ENCODE measurements at places on chromosomes 2 and 18.

- DNase-seq = no peak
Observed at GRCh38 chr2:134402410-134402809, 148.5 kb downstream of the MGAT5 start.

DNA sequence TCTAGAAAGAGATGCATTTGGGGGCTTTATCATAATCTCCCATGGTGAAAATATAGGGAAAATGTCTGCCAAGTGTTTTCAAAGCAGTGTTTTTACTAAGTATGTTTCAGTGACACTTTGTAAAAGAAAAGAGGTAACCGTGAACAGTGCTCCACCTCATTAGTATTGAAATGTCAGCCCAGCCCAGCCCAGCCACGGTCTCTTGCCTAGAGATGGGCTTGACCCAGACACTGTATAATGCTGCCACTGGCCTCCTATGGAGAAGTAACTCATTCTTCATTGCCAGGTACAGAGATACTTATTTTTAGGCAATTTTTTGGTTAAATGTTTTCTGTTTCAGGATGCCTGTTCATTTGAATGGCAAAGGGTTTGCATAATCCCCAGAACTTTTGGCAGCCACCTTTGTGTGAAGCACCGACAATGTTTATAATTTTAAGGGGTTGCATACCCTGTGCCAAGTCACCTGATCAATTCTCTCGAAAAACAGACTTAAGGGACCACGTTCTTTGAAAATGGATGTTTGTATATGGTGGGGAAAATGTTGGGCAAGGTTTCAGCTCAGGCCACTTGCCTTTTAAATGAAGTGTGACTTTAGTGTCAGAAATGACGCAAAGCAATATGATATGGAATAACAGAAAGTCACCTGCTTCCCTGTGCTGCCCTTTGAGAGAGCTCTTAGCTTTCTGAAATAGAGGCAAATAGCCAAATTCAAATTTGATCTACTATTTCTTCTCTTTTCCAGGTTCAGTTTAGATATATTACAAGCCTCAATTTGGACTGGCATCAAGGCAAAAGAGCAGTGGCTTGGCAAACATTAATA is 314.5 kb upstream of the RGPD4 start:
- DNase-seq = no peak

DNA sequence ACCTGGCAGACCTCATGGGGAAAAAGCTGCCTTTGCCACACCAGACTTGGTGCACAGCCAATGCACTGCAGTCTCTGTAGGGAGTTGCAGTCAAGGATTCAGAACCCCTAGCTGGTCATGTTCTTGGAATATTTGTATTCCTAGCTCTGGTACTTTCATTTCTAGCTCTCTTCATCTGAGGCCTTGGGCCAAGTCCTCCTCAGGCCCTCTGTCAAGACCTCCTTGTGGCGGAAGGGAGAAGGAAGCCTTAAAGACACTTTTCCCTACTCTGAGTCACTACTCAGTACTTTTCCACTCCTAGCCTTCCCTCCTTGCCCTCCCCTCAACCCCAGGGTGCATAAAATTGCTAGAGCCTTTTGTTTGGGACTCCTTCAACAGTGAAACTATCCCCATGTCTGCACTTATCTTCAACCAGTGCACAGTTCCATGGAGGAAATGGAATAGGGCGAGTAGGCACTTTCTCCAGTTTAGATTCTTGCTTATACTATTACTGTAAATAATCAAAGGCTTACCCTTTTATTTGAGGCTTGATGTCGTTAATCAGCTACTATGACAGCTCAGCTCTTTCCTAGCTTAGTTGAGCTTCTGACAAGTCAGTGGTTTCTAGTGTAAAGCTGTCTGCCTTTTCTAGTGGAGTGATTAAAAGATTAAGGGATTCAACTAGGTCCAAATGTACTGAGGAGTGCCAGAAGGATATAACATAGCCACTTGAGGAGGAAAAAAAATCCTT is 15.8 kb downstream of the M1AP start:
- no peak for DNase-seq

DNA sequence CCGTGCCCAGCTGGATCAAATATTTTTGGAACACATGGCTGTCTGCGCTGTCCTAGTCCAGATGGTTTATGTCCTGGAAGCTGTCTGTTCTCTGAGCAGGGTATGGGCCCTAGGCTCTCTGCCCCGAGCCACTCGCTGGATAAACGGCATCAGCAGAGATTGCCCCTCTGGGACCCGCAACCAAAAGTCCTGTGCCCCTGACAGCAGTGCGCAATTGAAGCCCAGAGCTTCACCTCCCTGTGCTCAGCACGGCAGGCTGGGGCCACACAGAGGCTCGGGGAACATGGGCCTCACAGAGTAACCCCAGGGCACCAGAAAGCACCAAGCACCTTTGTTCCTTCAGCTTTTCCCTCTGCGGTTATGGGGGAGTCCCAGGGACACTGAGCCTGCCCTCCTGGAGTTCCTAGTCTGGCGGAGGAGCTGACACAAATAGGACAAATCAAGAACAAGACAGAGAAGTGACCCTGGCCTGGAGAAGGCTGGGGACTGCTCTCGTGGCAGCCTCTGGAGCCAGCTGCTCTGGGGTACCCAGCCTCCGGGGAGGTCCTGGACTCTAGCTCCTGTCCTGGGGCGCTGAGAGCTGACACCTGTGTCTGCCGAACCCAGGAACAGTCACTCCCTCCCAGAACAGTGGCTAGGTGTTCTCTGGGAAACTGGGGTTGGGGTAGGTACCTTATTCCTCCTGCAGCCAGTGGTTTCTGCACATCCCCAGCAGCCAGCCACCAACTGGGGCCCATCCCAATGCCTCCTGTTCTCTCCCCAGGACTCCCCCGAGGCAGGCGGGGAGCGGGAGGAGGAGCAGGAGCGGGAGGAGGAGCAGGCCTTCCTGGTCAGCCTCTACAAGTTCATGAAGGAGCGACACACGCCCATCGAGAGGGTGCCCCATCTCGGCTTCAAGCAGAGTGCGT is 12.3 kb downstream of the ARID5A start:
- DNase-seq = no peak

- DNase-seq = no peak
Observed at GRCh38 chr18:71020342-71021029, 731.6 kb downstream of the SOCS6 start.

- no peak for DNase-seq
Observed at GRCh38 chr18:8849696-8850095, 144.3 kb downstream of the MTCL1 start.

- no peak for DNase-seq
Observed at GRCh38 chr2:46643951-46644350, 164.6 kb downstream of the TMEM247 start.

- no peak for DNase-seq
Observed at GRCh38 chr2:55033076-55033742, 17.0 kb downstream of the RTN4 start.

- DNase-seq = no peak
Observed at GRCh38 chr2:3742743-3743508, 39.6 kb downstream of the DCDC2C start.

- DNase-seq = no peak
Observed at GRCh38 chr2:233264667-233265066, 13.2 kb downstream of the ATG16L1 start.

DNA sequence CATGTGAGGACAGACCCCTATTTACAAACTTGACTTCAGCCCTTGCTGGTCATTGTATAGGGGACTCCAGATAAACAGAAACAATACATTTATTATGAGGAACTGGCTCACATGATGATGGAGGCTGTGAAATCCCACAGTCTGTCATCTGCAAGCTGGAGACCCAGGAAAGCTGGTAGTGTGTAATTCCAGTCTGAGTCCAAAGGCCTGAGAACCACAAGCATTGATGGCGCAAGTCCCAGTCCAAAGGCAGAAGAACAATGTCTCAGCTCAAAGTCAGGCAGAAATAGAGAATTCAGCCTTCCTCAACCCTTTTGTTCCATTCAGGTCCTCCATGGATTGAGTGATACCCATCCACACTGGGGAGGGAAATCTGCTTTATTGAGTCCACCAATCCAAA is 28.1 kb upstream of the SPP2 start:
- no peak for DNase-seq

- no peak for DNase-seq
Observed at GRCh38 chr18:5524660-5525059, 19.1 kb downstream of the EPB41L3 start.

GRCh38 chr2:30230497-30231211 is 680 bp upstream of the LBH start:
- no peak for DNase-seq

GRCh38 chr2:241228860-241229516 is 40.5 kb downstream of the ANO7 start:
- DNase-seq = no peak

DNA sequence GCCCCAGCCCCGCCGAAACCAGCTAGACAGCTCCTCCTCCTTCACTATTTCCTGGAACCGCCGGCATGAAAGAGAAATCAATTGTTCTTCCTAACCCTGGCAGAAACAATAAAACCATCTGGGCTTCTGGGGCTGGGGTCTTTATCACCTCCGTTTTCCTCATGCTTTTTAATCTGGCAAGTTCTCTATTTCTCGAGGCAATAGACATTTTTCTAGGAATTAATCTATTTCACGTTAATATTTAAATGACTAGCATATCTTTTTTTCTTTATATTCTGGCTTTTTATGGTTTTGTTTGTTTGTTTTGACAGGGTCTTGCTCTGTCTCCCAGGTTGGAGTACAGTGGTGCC is 1.4 kb upstream of the KIF1A start:
- no peak for DNase-seq

DNA sequence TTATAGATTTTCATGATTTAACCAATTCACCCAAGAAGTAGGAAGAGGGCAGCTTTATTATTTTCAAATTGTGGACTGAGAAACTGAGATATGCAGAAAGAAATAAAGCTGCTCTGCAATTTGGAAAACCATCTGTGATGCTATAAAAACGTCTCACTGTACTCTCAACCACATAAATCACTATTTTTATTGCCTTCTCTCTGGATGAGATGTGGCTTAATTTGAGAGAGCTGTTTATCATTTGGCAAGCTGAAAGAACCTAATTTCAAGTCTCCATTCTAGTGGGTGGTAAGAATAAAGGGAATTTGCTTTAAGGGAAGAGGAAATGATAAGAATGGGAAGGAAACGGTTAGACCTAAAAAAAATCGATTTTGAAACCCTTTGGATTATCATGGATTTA is 49.9 kb upstream of the CYP1B1 start:
- no peak for DNase-seq

GRCh38 chr2:68807821-68808266 is 63.4 kb downstream of the BMP10 start:
- DNase-seq = no peak

GRCh38 chr2:62998949-62999348 is 51.7 kb upstream of the OTX1 start:
- no peak for DNase-seq

- no peak for DNase-seq
Observed at GRCh38 chr2:12694990-12695774, 21.6 kb upstream of the TRIB2 start.

- DNase-seq = no peak
Observed at GRCh38 chr2:185738679-185739472, at the start of gene FSIP2. Gene FSIP2, plus strand, starts transcription at chr2:185738804. Its CDS starts 91 bp downstream, at chr2:185738895.

DNA sequence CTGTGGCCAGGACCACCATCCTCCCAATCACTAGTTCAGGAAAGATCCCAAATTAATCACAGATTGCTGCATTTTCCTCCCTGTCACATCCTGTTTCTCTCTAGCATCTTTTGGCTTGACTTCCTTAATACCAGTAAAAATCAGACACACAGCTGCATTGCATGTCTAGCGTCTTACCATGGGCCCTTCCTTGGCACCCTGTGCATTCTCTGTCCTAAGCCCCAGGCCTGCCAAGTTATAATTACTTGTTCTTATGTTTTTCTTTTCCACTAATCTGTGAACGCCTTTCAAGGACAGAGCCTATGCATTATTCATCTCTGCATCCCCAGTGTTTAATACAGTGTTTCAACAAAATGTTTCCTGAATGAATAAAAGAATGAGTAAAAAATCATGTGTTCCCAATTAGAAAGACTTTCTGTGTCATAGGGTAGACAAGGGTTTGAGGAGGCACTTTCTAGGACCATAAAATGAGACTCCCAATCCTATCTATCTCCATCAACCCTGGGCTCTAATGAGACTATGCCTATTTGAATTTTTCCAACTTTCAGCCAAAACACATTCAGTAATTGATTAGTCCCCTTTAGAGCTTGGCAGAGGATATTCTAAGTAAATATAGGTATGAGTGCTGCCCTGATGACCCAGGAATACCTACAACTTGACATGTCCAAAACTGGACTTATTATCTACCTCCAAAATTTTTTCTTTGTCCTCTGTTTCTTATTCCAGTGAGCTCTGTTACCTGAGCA is 10.3 kb upstream of the NT5C1B start:
- no peak for DNase-seq

DNA sequence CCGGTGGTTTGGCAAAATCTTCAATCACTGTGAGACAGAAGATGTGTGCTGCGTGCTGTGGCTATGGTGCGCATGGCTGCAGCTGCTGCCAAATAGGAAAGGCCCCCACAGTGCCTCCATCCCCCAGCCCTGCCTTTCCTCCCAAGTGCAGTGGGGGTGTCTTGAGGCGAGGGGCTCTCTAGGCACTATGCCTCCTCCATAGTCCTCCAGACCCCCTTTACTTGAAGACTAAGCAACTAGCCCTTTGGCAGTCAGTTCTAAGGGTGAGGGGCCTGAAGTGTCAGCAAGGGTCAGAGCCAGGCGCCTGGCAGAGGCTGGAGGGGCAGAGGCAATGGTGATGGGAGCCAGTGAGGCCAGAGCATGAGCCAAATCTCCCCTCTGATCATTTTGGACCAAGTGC is 13.6 kb upstream of the TMEM185B start:
- no peak for DNase-seq

- DNase-seq = no peak
Observed at GRCh38 chr2:3116371-3116770, 261.2 kb downstream of the EIPR1 start.

Data from activated CD8-positive, alpha-beta memory T cell treated with anti-CD3 and anti-CD28 coated beads for 4 hours (primary cell).